Activated T-cell treated with anti-CD3 and anti-CD28 coated beads, Interleukin-2, amount 50 U/mL, for 24 hours (primary cell): ENCODE measurements at places on chromosomes 4 and X.
A peak's percentile ranks its signal among the peaks of the same experiment; 100 is the strongest.

DNA sequence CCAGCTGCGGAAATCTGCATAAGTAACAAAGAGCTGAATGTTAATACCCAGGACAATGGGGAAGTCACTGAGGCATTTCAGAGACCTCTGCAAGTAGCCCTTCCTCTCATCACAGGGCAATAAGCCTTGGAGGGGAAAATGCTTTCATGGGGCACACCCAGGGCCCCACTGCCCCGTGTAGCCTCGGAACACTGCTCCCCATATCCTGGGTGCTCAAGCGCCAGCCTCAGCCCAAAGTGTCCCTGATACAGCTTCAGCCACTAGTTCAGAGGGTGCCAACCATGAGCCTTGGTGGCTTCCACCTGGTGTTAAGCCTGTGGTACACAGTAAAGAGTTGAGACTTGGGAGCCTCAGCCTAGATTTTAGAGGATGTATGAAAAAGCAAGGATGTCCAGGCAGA is 402.8 kb upstream of the CXorf51A start:
- no peak for DNase-seq

DNA sequence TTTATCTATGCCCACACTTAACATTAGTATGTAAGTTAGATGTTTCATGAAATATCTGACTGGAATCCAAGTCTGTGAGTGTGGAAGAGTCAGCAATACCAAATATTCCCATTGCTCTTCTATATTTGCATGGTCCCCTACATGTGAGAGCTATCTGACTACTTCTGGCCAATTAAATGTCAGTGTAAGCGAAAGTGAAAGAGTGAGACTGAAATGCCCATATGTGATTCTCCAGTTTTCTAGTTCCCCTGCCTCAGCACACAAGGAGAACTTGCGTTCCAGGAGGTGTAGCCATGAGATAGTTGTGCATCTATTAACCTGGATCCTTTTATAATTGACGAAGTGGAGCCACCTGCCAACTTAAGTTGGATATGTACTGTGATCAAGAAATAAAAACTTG is 50.1 kb upstream of the GLRB start:
- no peak for DNase-seq

- no peak for DNase-seq
These were observed 55.8 kb upstream of the MAGEB10 start for GRCh38 chrX:27751976-27752375.

DNA sequence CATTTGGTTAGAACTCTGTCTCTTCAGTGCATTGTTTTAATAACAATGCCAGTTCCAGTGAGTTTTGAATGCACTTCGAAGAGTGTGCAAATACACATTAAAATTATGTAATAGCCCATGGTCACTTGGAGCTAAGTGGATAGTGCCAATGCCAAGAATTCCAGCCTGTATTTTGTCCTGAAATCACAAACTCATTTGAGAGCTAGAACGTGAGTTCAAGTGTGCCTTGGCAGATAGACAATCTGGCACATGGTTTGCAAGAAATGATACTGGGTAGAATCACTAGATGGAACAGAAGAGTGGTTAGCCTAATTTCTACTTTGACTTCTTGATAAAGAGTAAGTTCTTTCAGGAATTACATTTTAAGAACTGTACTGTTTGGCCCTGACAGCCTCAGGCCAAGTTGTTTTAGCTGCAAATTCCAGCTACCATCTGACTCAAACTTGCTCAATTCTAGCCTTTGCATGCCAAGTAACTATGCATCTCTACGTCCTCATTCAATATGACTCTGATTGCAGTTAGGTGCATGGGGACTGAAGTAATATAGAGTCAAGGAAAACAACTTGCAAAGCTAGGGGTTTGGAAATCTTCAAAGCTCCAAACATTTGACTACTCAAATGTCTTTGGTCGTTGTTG is 131.9 kb upstream of the SMIM31 start:
- no peak for DNase-seq

GRCh38 chrX:118126286-118126685 is 9.7 kb upstream of the KLHL13 start:
- no peak for DNase-seq

- DNase-seq, result no peak
These were observed 98.5 kb upstream of the MAP3K15 start for GRCh38 chrX:19613645-19614323.

DNA sequence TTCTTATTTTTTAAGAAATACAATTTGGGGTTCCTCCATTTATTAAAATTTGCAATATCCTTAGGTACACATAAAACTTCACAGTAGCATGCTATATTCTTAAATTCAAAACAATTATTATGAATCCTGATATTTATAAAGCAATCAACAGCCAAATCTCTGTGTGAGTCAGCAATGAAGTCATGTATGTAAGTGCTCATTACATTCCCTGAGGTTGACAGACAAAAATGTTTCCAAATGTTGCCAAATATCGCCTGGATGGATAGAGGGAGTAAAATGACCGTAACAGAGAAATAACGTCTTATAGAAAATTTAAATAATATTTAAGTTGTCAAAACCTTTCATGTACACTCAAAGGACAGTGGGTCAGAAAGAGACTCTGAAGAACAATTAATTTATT is 220.0 kb downstream of the PCDH18 start:
- no peak for DNase-seq

GRCh38 chr4:154953691-154954090 is 172.6 kb downstream of the RBM46 start:
- no peak for DNase-seq

GRCh38 chr4:110533940-110534339 is 58.0 kb downstream of the ENPEP start:
- DNase-seq, result no peak

GRCh38 chrX:30943984-30944383 is 54.9 kb upstream of the TAB3 start:
- no peak for DNase-seq

DNA sequence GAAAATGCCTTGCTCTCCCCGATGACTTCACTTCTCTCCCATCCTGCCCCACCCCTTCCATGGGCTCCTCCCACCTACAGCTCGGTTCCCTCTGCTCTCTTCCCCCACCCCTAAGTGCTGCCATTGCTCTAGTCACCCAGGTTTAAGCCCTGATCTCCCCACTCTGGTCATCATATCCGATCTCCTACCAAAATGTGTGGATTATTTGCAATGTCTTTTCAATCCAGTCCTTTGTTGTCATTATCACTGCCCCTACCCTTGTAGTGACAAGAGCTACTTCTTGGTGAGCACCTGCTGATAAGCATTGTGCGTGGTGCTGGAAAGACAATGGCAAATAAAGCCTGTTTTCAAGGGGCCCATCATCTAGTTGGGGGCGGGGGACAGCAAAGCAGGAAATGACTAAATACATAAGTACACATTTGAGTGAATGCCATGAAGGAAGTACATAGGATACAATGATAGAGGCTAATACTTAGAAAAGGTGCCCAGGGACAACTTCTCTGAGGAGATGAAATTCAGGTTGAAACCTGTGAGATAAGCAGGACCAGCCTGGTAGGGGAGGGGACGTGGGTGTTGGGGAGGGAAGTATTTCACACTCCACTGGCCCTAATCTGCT is 63.8 kb downstream of the DLG3 start:
- DNase-seq, result no peak

GRCh38 chr4:79396794-79397193 is 11.2 kb downstream of the GK2 start:
- DNase-seq, result no peak

DNA sequence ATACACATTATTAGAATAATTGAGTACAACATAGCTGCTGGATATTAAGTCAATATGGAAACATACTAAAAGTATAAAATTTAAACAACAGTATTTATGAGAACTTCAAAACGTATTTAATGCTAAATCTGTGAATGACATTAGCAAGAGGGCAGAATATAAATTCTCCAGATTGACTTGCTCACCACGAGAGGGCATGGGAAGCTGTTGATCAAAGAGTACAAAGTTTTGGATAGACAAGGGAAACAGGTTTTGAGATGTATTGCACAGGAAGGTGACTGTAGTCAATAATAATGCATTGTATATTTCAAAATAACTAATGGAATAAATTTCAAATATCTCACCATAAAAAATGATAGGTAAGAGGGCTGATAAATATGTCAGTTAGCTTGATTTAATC is 768.2 kb downstream of the CENPC start:
- no peak for DNase-seq

- DNase-seq, result no peak
These were observed 428.6 kb downstream of the DTHD1 start for GRCh38 chr4:36709991-36710390.

DNA sequence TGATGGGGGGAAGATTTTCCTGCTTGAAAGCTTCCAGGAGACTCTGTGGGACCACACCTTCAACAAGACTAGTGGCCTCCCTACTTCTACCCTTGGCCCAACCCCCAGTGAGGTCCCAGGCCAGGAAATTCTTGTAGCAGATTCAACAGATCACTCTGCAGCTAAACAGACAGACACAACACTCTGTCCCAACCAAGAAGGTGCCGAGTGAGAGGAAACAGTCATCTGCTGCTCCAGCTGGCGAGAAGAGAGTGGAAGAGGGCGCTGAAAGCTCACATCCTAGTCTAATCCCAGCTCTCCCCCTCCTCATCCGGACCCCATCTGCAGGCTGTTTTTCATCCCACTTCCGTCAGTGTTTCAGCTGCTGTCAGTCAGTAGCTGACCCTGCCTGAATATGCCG is 63.4 kb downstream of the CHRDL1 start:
- DNase-seq, result no peak

DNA sequence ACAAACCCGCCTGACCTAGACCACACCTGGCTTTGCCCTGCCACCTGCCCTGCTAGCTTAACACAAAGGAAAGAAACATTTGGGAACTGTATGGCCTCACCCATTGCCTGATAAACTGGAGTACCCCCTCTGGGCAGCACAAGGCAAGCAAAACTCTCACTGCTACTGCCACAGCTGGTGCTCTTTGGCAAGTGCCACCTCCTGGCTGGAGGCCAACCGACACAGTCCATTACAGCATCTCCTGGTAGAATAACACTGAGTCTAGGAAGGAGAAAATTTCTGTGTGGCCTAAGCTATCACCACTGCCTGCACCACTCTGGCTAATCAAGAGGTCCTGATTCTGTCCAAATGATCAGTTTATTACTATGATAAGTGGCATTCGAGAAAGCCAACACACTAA is 18.9 kb upstream of the SPANXN3 start:
- no peak for DNase-seq

DNA sequence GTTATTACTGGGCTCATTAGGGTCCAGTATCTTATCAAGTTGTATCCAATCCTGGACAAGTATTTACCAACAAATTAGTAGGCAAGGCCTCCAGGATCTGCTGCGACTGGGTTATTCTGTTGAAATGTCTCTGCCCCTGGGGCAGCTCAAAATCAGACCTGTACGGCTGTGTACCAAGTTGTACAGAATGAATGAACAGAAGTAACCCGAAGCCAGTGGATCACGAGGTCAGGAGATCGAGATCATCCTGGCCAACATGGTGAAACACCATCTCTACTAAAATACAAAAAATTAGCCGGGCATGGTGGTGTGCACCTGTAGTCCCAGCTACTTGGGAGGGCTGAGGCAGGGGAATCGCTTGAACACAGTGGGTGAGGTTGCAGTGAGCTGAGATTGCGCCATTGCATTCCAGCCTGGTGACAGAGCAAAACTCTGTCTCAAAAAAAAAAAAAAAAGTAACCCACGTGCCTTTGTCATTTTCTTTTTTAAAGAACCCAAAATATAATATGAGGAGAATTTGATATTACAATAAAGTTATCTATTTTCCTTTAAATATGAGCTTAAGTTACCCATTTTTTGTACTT is 127.3 kb downstream of the CBR4 start:
- DNase-seq, result no peak

- DNase-seq, result no peak
These were observed 71.3 kb downstream of the SLC9A7 start for GRCh38 chrX:46687619-46688018.

GRCh38 chr4:101104312-101105052 is 242.8 kb downstream of the PPP3CA start:
- DNase-seq, result no peak

GRCh38 chr4:113397114-113397701 is 347.8 kb downstream of the ANK2 start:
- no peak for DNase-seq

GRCh38 chr4:167452922-167453430 is 218.7 kb upstream of the SPOCK3 start:
- no peak for DNase-seq

- DNase-seq, result no peak
These were observed 27.2 kb downstream of the RASL11B start for GRCh38 chr4:52889354-52889753.

DNA sequence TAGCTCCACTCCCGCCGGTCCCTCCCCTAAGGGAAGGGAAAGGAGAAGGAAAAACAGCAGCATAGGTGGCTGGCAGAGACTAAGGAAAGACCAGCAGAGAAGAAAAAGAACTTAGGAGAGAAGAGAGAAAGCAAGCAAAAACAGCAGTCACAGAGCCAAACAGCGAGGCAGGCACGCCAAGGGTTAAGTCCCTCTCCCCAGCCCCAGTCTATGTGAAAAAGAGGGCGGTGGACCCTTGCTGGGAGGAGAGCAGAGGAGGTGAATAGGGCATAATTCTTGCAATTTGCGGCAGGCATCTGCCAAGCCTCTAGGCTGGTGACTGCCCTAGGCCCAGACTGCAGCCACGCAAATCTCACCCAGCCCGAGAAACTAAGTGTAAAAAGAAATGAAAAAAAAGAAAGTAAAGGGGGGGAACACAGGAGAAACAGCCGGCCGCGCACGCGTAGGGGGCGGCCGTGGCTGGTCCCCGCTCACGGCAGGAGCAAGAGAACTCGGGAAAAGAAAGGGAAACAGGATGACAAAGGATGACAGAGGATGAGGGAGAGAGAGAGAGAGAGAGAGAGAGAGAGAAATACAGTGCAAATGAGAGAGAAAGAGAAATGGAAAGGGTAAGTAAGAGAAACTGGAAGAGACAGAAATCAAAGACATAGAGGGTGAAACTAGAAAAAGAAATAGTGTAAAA is 48.6 kb downstream of the MAGEA9 start:
- peak; percentile 56 for DNase-seq

GRCh38 chrX:41734530-41734929 is 10.5 kb downstream of the GPR82 start:
- no peak for DNase-seq
